T-helper 2 cell treated with Interferon-gamma antibody and Interleukin-4, amounts not matched to agents 100 ng/mL and 5 ng/mL, for 36 hours (primary cell): ENCODE measurements at places on chromosomes 4 and X. TPM values are rescaled to one million over a fixed set of nuclear protein-coding genes. Genes with fewer than 3 reads are reported as not detected.

UBE2A gene
- total RNA-seq: 65.0 and 67.8 TPM in 2 replicates

ZIC3 gene
- not detected in 2 replicates for total RNA-seq

JAKMIP1 gene
- total RNA-seq: 17.0 and 18.5 TPM in 2 replicates

HPGDS gene
- 3.2 and 4.4 TPM in 2 replicates for total RNA-seq

NKRF gene
- 15.1 and 17.1 TPM in 2 replicates for total RNA-seq

GLOD5 gene
- total RNA-seq: not detected in 2 replicates

TMEM31 gene
- not detected in 2 replicates for total RNA-seq

ADH7 gene
- total RNA-seq: not detected in 2 replicates

SEL1L3 gene
- total RNA-seq: 59.9 and 63.4 TPM in 2 replicates
